ENCODE measurements at places on chromosomes 13 and 19. TPM values are rescaled to one million over a fixed set of nuclear protein-coding genes. Genes with fewer than 3 reads are reported as not detected.

SLC46A3 gene
- 38.8 TPM for total RNA-seq

GJB6 gene
- total RNA-seq = not detected

ILF3 gene
- total RNA-seq = 110 TPM

CYP4F12 gene
- not detected for total RNA-seq

SIAH3 gene
- total RNA-seq = not detected

KANK3 gene
- total RNA-seq = 14.6 TPM

REX1BD gene
- 79.9 TPM for total RNA-seq

CLEC17A gene
- total RNA-seq = under 0.01 TPM

DNAAF3 gene
- total RNA-seq = 0.76 TPM

SLC25A41 gene
- not detected for total RNA-seq

CNFN gene
- not detected for total RNA-seq

LDLR gene
- total RNA-seq = 97.1 TPM

CYP4F22 gene
- total RNA-seq = not detected

HSPB6 gene
- 0.65 TPM for total RNA-seq

PTPRH gene
- 3.5 TPM for total RNA-seq

LILRB5 gene
- total RNA-seq = not detected

B3GNT8 gene
- 4.4 TPM for total RNA-seq

TRPM4 gene
- total RNA-seq = 11.2 TPM

ATP7B gene
- total RNA-seq = 4.5 TPM

Measured in epithelial cell of umbilical artery (primary cell).